ENCODE measurements at places on chromosomes 2 and 18.
A peak's percentile ranks its signal among the peaks of the same experiment; 100 is the strongest.

- DNase-seq = no peak
These were observed 18.3 kb upstream of the KLHL29 start for GRCh38 chr2:23366720-23367119.

GRCh38 chr18:35506024-35506712, 8.4 kb upstream of the INO80C start:
- DNase-seq = no peak

DNA sequence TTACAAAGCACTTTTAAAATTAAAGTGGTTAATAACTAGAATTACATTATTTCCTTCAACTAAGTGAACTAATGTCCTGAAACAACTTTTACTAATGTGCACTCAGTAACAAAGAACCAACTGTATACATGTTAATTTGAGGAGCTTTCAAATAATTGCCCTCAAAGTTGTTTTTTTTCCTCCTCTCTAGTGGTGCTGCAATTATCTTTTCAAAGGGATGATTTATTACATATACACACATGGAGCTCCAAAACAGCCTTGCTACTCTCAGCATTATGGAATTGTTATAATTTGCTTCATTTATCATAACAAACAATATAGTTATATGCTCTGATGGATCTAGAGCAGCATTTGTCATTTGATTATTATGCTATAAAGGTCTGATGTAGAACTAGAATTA, 246.3 kb upstream of the RASGRP3 start:
- no peak for DNase-seq

DNA sequence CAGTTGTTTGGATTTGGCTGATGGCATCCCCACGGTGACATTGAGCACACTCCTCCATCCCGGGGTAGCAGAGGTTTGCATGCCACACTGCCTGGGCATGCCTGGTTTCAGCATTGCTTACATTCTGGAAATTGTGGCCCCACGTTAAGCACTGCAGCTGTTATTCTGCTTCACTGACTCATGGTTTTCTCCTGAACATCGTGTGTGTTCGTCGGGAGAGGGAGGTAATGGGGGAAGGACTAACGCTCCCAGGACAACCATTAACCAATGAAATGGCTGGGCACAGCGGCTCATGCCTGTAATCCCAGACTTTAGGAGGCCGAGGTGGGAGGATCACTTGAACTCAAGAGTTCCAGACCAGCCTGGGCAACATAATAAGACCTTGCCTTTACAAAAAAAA, 28.2 kb upstream of the YWHAQ start:
- DNase-seq = peak; percentile 45

DNA sequence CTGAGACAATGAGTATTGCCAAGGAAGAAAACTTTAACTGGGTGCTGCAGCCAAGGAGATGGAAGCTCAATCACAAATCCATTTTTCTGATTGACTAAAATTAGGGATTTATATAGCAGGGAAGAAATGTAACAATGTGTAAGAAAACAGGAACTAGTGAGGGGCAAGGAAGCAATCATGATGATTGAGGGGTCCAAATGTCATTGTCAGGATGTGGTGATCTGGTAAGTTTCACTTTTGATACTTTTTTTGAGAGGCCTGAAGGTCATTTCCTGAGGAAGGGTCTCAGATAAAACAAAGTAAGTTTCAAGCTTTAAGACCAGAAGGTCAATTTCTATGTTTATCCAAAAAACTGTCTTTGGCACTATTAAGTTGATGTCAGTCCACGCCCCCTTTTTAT, 12.0 kb upstream of the GCC2 start:
- no peak for DNase-seq

DNA sequence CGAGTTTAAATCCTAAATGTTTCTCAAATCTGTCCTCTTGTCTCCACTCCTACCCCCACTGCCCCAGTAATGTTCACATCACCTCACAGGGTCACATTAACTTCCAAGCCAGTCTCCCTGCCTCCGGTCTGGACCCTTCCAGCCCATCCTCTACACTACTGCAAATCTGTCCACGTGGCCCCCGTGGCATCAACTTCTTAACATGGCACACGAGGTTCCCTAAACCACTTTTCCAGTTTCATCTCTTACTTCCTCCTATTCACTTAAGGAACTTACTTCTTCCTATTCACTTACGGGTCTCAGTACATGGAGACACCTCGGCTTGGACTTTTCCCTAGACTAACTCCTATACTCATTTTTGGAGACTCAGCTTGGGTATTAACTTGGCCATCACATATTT, 27.0 kb downstream of the MRPL33 start:
- DNase-seq = no peak

GRCh38 chr2:1518331-1518803, 105.1 kb downstream of the TPO start:
- no peak for DNase-seq

GRCh38 chr18:34609986-34610648, 100.0 kb upstream of the DTNA start:
- DNase-seq = no peak

- no peak for DNase-seq
These were observed 295.2 kb downstream of the NYAP2 start for GRCh38 chr2:225694664-225695063.

DNA sequence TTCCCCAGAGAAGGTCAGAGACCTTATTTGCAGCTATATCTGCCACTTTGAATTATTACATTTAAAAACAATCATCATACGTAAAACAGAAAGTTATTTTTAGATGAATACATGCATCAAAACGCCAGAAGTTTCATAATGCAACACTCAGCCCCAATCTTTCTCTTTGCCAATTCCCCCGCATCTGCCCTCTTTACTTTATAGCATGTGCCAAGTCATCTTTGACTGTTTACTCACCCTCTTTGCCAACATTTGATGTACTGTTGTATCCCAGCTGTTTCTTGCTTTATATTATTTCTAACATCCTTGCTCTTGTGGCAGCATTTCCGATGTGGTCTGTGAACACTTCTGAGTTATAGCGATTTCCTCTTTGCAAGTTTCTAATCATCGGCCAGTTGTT, 86.2 kb downstream of the CRIM1 start:
- DNase-seq = peak; percentile 70

GRCh38 chr18:54828281-54828881, at the start of gene RAB27B:
RAB27B (plus strand) TSS chr18:54828477; CDS start chr18:54877586, 49,109 bp downstream.
- DNase-seq = peak; percentile 76

- DNase-seq = no peak
These were observed 42.6 kb downstream of the PKP4 start for GRCh38 chr2:158499383-158499782.

- no peak for DNase-seq
These were observed 524.0 kb downstream of the LRRTM4 start for GRCh38 chr2:76998152-76998551.

DNA sequence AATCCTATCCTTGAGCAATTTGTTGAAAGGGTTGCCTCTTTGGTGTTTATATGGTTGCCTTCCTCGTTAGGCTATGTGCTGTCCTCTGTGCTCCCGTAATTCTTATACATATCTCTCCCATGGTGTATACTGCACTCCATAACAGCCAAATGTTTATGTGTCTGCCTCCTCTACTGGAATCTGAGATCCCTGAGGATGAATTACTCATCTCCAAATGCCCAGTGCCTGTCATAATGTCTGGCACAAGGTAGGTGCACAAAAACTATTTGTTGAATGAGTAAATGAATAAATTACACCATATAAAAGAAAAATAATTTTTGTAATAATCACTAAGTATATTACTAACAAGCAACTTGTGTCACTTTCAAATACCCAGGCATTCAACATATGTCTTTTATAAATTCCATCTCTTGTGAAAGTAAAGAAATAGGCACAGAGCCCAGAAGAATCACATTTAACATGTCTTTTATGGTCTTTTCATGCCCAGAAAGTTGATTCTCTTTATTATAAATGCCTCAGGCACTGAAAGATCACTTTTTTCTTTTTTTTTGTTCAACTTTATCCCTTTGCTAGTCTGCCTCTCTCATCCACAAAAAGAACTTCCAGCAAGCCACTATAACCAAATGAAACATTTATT, 164.9 kb downstream of the CCDC148 start:
- DNase-seq = peak; percentile 22

- DNase-seq = peak; percentile 19
These were observed 11.4 kb downstream of the OSGEPL1 start for GRCh38 chr2:189751080-189751658.

- DNase-seq = peak; percentile 21
These were observed 154.3 kb downstream of the SEPTIN10 start for GRCh38 chr2:109459485-109459884.

DNA sequence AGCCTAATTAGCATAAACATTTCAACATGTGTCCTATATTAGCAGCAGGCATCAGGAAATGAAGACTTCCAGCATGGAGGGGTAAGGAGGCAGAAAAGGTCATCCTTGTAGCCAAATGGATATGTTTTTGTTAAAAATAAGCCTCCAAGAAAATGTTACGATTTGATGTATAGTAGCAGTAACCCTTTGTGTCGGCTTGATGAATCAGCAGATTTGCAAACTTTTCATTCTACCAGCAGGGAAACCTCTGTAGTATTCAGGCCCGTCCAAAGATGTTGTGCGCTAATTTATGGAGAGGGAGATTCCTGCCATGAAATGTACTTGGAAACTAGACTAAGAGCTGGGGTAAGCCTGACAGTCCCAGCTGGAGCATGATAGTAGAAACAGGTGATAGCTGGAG, 780.8 kb upstream of the KLHL29 start:
- no peak for DNase-seq

DNA sequence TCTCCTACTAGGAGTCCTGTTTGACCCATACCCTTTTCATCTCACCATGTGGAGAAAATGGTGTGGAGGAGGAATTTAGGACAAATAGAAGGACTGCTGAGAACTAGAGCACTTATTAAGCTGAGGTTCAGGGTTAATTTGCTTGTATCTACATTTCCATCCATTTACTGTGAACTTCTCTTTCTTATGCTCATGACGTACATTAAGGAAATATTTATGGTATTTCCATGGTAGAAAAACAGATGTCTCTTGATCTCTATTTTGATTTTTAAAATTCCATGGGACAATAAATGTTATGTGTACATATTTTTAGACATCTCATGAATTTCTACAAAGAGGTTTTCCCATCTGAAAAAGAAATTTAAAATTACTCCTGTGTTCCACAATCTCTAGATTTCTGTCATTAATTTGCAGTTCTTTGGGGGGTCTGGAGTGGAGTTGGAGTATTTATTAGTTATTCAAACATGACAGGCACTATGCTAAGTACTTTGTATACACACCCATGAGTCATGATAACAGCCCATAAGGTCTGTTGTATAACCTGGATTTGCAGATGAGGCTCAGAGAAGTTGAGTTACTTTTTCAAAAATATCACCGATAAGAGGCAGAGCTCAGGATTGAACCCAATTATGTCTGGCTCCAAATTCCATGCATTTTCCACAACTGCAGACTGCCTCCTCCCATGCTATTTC, 112.6 kb downstream of the COPS8 start:
- DNase-seq = peak; percentile 74

DNA sequence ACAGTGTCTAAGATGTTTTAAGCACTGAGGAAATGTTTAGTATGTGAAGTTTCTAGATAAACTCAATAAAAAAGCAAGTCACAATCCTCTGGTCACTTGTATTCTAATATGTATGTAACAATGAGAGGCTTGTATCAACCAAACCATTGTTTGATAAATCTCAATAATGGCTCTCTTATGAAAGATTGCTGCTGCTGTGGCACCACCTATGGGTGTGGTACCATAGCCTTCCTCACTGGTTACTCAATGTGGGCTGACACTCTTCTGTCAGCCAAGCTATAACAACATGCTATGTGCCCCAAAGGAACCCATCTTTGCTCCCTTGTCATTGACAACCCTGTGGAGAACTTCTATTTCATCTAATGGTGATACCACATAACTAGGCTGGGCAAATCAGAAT, 12.6 kb upstream of the RAB1A start:
- no peak for DNase-seq

GRCh38 chr2:173983391-173983871, 18.3 kb upstream of the SP3 start:
- no peak for DNase-seq

- DNase-seq = no peak
These were observed 11.8 kb upstream of the DUSP2 start for GRCh38 chr2:96156926-96157648.

- DNase-seq = peak; percentile 4
These were observed 785 bp downstream of the ZNF892 start for GRCh38 chr2:95208106-95208505.

GRCh38 chr2:19256121-19256601, 102.3 kb downstream of the OSR1 start:
- DNase-seq = peak; percentile 90

GRCh38 chr18:2848247-2849246, 1.7 kb downstream of the EMILIN2 start:
- peak; percentile 15 for DNase-seq

DNA sequence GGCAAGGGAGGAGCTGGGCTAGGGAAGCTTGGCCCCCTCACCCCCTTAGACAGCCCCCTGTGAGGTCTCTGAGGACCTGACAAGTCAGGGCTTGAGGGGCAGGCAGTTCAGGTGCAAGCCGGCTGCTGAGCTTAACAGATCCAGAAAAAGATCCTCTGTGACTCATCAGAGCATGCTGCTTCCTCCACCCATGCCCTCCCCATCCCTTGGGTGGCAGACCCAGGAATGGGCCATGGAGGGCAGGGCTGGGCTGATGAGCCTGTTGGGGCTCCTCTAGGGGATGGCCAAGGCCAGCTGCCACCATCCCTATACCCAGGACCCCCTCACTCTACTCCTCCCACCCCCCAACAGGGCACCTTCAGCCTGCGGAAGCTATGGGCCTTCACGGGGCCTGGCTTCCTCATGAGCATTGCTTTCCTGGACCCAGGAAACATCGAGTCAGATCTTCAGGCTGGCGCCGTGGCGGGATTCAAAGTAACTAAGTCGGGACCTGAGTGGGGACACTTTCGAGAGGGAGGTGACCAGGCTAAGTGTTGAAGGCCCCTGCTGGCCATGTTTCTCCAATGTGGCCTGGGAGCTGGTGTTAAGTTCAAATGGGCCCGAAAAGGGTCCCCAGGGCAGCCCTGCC, 1.9 kb downstream of the SLC11A1 start:
- no peak for DNase-seq
